Ovary (tissue), 10 donors: ENCODE measurements at places on chromosomes 7 and 10.

DNA sequence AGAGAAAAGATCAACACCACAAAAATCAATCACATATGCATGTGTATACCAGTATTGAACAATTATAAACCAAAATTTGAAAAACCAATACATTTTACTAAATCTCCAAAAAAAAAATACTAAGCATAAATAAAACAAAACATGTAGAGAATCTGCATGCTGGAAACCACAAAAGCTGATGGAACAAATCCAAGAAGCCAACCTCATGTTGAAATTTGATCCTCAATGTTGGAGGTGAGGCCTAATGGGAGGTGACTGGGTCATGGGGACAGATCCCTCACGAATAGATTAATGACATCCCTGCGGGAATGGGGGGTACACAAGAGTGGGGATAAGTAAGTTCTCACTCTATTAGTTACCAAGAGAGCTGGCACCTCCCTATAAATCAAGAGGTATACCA lies 82.5 kb downstream of the OAT start:
- no peak for DNase-seq

- DNase-seq, result no peak
Measured at GRCh38 chr10:133364645-133365431, 7.0 kb upstream of the FUOM start.

- DNase-seq, result no peak
Measured at GRCh38 chr7:110804501-110804900, 286.4 kb upstream of the LRRN3 start.

DNA sequence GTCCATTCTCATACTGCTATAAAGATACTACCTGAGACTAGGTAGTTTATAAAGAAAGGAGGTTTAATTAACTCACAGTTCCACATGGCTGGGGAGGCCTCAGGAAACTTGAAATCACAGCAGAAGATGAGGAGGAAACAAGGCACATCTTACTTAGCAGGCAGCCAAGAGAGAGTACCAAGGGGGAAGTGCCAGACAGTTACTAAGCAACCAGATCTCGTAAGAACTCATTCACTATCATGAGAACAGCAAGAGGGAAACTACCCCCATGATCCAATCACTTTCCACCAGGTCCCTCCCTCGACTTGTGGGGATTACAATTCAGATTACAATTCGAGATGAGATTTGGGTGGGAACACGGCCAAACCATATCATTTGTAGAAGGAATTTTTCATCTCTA lies 36.3 kb downstream of the NHLRC2 start:
- DNase-seq, result no peak

- no peak for DNase-seq
Measured at GRCh38 chr7:98594348-98594747, 22.7 kb upstream of the NPTX2 start.

GRCh38 chr7:94344826-94345225 lies 49.9 kb upstream of the COL1A2 start:
- no peak for DNase-seq
